ENCODE measurements at places on chromosomes 7 and 10.

- DNase-seq = no peak
Observed at GRCh38 chr10:1745780-1746456, 8.6 kb upstream of the ADARB2 start.

DNA sequence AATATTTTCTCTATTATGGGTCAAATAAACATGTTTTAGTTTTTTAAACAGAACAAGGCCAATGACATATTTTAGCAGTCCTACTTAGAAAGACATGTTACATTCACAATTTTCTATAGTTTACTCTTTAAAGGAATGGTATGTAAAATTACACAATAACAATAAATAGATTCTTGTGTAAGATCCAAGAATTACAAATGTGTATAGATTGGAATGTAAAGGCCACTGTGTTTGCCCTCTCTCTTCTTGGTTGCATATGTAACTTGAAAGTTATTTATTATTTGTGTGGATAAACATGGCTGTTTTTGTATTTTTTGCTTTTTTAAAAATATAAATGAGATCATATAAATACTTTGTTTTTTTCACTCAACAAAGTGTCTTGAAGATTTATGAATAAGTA is 979.3 kb upstream of the CELF2 start:
- DNase-seq = no peak

GRCh38 chr7:132063800-132064199 is 507.4 kb upstream of the PODXL start:
- DNase-seq = no peak

GRCh38 chr7:111873963-111874690 is 311.8 kb upstream of the IMMP2L start:
- DNase-seq = no peak

GRCh38 chr10:123912871-123913270 is 21.3 kb upstream of the CPXM2 start:
- DNase-seq = no peak

DNA sequence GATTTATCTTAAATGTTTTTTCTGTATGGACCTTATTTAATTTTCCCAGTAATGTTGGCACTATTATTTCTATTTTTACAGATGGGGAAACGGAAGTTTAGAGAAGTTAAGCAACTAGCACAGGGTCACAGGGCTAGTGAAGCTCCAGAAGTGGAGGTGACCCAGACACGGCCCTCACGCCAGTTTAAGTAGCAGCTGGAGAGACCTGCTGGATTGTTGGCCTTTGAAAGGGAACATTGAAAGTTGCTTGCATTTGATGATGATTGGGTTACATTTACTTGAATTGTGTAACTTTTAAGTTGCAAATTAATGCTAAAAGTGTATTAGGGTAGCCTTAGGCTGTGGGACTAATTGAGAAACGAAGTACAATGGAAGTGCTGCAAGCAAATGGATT is 25.6 kb downstream of the CDK14 start:
- DNase-seq = no peak

- DNase-seq = no peak
Observed at GRCh38 chr10:88066319-88066718, 202.9 kb downstream of the PTEN start.

DNA sequence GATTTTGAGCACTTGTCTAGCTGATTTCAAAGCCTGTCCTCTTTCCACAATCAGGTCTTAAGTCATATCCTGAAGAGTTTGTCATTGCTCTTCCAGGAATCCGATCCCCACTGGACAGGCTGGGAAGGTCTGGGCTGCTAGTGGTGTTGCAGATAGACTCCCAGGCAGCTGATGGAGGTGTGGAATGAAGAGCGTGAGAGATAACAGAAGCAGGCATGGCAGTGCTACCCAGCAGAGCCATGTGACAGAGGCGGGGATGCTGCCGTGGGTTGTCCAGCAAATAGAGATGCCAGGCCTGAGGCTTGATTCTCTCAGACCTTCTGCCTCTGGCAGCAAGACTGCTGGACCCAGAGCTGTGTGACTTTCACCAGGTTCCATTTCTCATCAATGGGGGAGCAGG is 116.5 kb upstream of the EEPD1 start:
- no peak for DNase-seq

DNA sequence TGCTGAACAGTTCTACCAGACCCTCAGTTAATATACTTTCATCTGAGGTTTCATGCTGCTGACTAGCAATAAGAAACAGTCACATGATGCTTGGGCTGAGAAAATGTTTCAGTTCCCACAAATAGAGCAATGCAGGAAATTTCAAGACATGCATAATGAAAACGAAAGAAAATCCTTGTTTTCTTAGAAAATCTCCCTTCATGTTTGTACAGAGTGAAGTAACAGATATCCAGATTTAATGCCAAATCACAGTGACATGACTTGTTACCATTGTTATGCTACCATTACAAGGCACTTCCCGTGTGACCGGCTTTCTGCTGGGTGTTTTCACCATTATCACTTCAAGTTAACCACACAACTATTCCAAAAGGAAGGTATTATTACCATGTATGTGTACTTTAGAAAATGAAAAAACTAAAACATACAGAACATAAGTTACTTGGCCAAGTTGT is 121.7 kb downstream of the DOCK4 start:
- no peak for DNase-seq

GRCh38 chr10:102565793-102566192 is 62.0 kb downstream of the SUFU start:
- no peak for DNase-seq

DNA sequence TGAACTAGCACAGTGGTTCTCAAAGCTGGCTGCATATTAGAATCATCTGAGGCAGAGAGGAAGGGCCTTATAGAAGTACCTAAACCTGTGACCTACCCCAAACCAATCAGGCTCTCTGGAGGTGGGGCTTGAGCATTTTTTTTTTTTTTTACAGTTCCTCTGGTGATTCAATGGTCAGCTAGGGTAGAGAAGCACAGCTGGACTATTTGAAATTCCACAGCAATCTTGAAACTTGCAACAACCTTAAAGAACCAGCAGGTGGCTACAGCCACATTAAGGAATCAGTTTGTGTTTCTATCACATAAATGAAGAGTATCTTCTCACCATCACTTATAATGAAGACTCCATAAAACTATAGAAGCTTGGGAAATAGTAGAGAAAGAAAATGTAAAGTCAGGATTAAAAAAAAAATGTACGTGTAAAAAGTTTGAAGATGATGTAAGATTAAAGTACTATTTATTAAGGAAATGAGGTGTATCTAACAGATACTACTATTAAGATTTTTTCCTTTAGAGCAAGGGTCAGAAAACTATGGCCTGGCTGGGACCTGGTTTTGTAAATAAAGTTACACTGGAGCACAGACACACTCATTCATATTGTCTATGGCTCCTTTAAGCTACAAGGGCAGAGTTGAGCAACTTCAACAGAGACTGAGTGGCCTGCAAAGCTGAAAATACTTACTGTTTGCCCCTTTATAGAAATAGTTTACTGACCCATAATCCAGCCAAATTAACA is 3.8 kb downstream of the RTKN2 start:
- no peak for DNase-seq

DNA sequence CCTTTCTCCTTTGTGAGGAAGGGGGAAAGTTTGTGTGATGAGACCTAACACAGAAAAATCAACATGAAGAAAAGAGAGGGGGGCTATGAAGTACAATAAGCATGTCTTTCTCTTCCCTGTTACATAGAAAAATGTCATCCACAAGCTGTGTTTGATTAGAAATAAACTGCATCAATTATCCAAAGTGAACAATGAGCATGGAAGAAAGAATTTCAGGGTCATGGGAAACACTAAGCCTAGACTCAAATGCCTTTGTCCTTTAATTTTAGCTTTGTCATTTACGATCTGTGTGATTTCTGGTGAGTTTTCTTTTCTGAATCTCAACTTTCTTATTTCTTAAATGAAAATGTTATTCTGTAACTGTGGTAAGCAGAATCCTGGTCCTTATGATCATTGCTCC is 121.0 kb downstream of the GNAI1 start:
- no peak for DNase-seq

DNA sequence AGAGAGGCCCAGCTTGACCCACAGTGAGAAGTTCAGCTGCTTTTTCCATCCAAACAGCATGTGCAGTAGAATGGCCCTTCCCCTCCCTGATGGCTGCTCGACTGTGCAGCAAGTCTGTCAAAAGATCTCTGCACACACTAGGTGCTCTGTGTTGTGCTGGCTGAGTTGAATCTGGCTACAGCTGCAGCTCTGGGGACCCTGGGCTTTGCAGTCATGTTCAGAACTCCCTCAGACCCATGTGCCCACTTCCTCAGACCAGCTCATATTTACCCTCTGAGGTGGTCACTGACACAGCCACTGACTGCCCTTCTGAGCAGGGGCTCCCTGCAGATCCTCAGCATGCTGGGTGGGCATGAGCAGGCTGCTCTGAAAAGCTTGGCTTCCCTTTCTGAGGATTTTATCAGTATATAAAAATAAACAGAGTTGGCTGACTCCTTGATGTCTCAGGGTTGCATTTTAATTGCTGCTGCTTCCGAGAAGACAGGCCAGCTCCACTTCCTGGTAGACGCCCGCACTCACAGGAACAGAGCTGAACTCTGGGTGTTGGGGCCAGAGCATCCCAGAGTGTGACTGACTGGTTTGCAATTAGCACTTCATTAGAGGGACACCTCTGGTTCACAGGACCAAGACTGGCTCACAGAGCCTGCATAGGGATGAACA is 507.9 kb downstream of the RPS24 start:
- DNase-seq = no peak

DNA sequence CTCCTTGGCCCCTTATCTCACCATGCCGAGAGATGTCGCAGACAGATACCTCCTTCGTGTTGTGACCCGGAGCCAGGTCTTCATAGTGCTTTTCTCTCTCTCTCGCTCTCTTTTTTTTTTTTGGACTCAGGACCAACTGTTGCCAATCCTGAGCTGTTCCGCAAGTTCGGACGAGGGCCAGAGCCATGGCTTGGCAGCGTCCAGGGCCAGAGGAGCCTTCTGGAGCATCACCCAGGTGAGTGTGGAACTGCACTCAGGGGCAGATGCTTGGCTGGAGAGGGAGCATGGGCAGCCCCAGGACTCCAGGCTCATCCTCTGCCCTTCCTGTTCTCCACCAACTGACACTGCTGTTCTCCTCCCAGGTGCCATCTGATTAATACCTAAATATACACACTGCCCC is 7.8 kb downstream of the ZNF862 start:
- no peak for DNase-seq

DNA sequence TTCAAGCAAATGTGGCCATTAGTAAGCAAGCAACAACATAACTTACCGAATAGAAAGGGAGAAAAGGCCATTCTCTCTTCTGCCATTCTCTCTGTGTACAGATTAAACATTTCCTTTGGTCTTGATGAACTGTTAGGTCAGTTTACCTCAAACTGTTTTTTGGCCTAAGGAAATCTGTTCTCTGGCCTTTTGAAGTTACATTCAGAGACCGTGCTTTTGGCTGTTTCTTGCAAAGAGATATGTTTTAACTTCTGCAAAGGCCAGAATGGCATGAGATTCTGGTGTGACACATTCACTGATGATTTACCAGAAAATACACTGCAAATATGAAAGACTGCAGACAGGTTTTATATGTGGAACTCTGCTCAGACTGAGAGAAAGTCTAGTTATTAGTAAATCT is 22.2 kb downstream of the AHR start:
- DNase-seq = no peak

GRCh38 chr10:73413108-73413527 is 740 bp downstream of the ANXA7 start:
- peak; percentile 11 for DNase-seq

GRCh38 chr7:132501956-132502355 is 74.3 kb downstream of the PLXNA4 start:
- DNase-seq = no peak

DNA sequence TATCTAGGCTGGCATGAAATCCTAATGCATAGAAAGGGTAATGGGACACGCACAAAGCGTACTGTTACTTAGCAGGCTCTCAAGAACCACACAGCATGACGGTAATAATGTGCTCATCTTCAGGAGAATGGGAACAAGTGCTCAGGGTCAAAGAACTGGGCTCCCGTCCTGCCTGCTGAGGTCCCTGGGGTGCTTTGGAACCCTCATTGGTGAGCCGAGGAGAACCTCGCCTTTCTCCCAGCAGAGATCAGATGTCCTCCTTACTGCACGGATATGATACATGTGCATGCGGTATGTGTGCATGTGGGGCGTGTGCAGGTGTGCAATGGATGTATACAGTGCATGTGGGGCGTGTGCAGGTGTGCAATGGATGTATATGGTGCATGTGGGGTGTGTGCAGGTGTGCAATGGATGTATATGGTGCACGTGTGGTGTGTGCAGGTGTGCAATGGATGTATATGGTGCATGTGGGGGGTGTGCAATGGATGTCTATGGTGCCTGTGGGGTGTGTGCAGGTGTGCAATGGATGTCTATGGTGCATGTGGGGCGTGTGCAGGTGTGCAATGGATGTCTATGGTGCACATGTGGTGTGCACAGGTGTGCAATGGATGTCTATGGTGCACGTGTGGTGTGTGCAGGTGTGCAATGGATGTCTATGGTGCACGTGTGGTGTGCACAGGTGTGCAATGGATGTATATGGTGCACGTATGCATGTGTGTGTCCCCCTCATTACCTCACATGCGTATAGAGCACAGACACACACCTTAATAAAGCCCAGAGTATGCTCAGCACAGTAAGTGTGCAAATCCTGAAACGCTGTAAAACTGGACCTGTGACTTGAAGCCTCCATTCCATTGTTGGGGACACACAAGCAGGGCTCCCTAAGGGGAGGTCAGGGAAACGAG is 336.3 kb downstream of the PTPRN2 start:
- no peak for DNase-seq

DNA sequence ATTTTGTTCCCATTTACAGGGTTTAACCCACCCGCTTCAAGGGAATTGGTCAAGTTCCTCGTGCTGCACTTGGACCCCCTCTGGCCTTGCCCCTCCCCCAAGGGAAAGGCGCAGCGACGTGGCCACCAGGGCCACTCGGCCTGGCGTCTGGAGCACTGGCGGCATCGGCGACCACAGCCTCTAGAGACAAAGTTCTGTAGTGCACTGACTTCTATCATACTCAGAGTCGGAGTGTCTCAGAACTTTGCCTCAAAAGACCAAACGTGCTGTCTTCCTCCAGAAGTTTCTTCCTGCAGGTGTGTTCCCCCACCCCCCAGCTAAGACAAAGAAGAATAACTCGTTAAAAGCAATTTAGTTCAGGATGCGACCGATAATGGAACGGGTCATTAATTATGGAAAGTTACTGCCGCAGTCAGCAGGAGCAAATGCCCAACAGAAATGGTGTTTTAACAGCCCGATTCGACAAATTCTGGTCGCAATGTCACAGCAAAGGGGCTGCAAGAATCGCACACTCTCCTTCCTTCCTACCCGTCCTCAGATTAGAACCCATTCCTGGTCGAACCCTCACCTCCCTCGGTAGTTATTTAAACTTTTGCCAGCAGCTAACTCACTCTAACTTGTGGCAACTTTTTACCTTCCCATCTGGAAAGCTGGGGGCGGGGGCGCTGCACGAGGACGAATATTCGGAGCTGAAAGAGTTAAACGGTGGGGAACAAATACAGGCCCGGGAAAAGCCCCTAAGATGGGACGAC is 202.1 kb upstream of the NFE2L3 start:
- no peak for DNase-seq

DNA sequence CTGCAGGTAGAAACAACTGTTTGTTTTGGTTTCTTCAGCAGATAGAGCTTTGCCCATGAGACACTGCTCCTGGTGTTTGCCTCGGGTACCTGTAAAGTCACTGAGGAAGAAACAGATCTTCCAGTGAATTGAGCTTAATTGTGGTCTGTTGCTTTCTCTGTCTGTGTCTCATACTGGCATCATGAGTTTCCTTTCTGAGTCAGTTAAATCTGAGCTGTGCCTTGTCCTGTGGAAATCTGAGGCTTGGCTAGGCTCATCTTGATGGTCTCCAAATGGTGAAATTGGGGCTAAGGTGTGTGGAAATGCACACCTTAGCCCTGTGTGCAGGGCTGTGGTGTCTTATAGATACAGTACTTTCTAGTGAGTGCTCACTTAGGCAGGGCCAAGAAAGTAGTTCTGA is 67.4 kb downstream of the GBF1 start:
- DNase-seq = no peak

- DNase-seq = no peak
Observed at GRCh38 chr7:148492157-148492860, 98.3 kb upstream of the C7orf33 start.

All from T-helper 22 cell (primary cell).